ENCODE measurements at places on chromosomes 6 and 20.

- DNase-seq = no peak
Observed at GRCh38 chr6:45974596-45974995, 41.1 kb downstream of the CLIC5 start.

DNA sequence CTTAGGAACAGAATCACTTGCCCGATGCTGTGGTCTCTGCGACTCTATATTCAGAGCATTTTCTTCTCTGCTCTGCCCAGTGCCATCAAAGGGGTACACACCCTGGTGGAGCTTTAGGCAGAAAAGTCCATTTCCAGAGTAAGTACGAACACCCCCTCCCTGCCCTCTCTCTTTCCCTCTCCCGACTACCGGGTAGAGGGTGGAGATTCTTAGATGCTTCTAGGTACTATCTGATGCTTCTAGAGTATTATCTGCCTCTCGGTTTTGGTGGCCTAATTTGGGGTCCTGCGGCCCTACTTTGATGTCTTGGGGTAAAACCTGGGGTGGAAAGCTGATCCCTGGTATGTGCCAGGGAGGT is 245.4 kb upstream of the SOX4 start:
- DNase-seq = no peak

DNA sequence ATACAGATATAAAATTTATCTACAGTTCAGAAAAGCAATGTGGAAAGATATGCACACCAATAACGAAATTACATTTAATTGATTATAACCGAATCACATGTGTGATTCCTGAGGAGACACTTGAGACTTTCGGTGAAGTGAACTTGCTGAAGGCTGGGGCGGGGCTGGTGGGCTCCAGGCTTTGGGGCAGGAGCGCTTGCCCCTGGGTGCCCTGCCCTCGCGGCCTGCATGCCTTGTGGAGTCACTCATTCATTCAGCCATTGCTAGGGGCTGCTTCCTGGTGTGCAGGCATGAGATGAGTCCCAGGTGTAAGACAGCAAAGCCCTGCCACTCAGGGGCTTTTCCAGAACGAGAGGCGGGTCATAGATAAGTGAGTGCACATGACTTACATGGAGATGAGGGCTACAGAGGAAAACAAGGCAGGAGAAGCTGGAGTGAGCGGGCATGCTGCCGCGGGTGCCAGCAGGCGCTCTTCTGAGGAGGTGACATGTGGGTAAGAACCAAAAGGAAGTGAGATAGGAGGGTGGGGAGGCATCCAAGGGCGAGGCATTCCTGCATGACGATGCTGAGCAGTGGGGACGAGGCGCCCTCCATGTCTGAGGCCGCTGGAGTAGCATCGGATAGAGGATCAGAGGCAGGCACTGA is 88.7 kb downstream of the BMP7 start:
- DNase-seq = no peak

DNA sequence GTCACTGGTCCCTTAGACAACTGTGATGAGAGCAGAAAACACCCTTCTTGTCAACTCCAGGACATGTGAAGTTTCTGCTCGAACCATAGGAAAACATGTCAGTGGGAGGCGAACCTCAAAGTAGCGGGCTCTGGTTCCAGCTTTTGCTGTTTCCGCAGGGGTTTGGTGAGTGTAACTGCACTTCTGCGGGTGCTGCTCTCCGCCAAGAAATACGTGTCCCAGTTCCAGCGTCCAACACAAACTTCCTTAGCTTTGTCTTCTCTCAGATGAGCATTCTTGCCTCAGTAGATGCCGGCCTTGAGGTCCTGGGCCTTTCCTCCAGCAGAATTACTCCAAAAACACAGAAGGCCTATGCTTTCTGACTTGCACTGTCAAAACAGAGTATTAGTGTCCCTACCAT is 156.3 kb downstream of the FNDC1 start:
- no peak for DNase-seq

- DNase-seq = no peak
Observed at GRCh38 chr20:10137533-10137932, 81.1 kb upstream of the SNAP25 start.
